Left ventricle myocardium superior (tissue), 1 donor: ENCODE measurements at places on chromosomes 1 and 21.

- DNase-seq: no peak
These were observed 60.2 kb downstream of the TOMM20 start for GRCh38 chr1:235068158-235069121.

DNA sequence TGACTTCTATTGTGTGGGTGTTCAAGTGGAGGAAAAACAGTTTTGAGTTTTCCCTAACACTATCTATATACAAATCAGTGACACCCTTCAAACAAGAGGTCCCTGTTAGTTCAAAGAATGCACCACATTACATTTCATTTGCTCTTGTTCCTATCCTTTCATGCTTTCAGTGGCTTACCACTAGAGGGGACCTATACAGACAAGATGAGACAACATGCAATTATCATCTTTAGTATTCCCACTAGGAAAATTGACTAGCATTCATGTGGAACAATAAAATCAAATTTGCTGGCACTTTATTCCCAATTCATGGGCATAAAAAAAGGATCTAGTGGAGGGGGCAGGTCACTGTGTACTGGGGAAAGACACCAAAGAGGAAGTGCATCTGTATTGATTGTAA is 13.3 kb upstream of the SIPA1L2 start:
- DNase-seq: no peak

- no peak for DNase-seq
These were observed 42.9 kb downstream of the SEC22B start for GRCh38 chr1:120133228-120133927.

DNA sequence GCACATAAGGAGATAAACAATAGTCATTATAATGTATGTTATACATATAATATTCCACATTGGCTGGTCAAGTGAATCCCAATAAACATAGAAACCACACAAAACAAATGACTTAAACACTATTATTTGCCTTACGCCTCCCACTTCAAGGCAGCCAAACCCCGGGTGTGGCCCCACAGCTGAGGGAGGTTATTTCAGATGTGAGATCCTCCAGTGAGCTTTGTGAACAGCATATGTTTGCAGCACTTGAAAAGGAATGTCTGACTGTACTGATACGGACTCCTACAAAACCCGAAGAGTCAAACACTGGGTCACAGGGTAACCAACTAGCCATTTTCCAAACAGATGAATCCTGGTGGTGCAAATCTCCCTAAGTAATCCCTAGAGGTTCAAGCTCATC is 27.1 kb upstream of the DISP1 start:
- DNase-seq: no peak

GRCh38 chr1:209827384-209828262 is at the start of gene UTP25:
Gene UTP25, plus strand, starts transcription at chr1:209827972. Its CDS starts 92 bp downstream, at chr1:209828064.
- peak; percentile 94 for DNase-seq

DNA sequence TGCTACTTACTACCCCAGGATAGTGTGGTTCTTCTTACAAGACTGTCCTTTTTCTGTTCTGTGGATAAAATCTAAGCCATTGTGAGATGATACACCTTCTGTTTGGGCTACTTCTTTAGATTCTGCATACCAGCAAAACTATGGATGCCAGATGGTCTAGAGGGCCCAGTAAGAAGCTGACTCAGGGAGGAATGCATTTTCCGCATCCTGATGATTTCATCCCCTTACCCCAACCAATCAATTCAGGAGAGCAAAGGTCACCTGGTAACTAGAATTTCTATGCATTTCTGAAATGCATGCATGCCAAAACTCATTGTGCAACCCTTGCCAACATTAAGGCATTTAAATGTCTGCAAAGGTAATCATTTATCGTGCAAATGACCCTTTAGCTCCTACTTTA is 285.7 kb upstream of the ZP4 start:
- no peak for DNase-seq

DNA sequence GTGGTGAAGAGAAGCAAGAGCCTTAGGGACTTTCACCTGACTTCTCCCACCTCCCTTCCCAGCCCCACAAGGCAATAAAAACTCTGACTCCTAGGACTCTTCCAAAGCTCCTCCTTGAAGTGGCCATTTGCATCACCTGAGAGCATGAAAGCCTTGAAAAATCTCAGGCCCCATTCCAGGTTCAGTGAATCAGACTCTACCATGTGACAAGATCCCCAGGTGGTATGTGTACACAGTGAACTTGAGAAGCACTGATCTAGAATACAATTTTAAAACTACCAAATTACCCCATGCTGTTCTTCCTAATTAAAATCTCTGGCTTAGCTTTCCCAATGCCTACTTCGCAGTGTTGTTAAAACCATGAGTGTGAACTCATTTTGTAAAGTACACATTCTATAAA is 195.1 kb upstream of the SAMSN1 start:
- no peak for DNase-seq

DNA sequence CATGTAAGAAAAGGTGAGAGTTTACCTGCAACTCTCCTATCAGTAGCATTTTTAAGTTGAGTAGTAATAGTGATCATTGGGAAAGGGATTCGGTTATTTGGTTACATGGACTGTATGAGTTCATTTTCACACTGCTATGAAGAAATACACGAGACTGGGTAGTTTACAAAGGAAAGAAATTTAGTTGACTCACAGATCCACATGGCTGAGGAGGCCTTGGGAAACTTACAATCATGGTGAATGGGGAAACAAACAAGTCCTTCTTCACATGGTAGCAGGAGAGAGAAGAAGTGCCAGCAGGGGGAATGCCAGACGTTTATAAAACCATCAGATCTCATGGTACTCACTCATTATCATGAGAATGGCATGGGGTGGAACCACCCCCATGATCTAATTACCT is 59.3 kb upstream of the FBXO28 start:
- DNase-seq: no peak

DNA sequence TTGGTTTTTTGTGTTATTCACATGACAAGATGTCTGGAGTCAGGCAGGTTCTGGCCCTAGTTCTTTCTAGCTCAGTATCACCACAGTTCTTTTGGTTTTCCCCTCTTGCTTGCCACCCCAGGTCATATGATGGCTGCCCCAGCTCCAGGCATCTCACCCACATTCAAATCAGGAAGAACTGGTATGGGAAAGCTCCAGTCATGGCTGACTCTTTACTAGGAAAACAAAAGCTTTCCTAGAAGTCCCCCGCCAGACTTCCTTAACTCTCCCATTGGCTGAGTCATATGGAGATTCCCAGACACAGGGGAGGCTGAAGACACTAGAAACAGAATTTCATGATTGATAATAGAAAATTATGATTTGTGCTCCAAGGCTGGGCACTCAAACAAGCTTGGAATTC is 22.1 kb upstream of the EYA3 start:
- DNase-seq: no peak

GRCh38 chr1:63401945-63402344 is 34.5 kb downstream of the ALG6 start:
- DNase-seq: no peak

GRCh38 chr1:77385551-77385950 is 103.7 kb downstream of the AK5 start:
- no peak for DNase-seq

- peak; percentile 73 for DNase-seq
These were observed 361 bp downstream of the INSRR start for GRCh38 chr1:156858555-156858956.

- DNase-seq: no peak
These were observed 54.5 kb downstream of the TNFSF4 start for GRCh38 chr1:173152598-173152997.

- DNase-seq: no peak
These were observed 536.0 kb downstream of the LMO4 start for GRCh38 chr1:87864676-87865075.

GRCh38 chr1:93703643-93704042 is 22.0 kb upstream of the BCAR3 start:
- DNase-seq: no peak

GRCh38 chr1:46197560-46197963 is 672 bp downstream of the POMGNT1 start:
- no peak for DNase-seq

GRCh38 chr1:58900396-58900795 is 116.5 kb upstream of the JUN start:
- no peak for DNase-seq

DNA sequence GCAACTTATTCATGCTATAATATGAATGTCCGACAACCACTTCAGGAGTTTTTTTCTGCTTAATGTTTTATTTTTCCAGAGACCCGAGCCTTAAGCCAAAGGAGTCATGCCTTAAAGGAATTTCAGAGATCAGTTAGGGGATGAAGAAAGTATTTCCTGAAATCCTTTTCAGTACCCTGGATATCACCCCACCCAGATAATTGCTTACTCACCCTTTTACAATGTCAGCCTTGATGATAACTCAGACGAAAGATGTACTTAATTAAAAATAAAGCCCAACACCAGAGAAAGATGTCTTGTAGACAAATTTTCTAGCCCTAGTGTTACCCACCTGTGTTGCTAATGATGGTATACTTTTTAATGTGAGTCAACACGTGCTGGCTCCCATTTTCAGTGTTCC is 124.1 kb downstream of the XCL2 start:
- no peak for DNase-seq

GRCh38 chr1:66393586-66394287 is 140.2 kb upstream of the SGIP1 start:
- DNase-seq: no peak

DNA sequence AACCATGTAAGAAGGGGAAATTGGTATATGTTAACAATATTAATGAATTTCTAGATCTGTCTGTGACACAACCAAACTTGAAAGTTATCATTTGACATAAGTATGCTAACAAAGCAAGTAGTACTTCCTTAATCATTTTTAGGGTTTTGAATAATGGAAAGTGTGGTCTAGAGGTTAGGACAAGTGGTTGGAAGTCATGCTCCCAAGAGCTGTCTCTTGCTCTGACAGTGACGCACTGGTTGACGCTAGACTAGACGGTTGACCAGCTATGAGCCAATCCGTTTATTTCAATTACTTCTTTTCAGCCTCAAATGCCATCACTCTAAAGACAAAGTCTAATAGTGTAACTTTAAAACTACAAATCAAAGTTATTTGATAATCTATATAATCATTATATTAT is 20.7 kb upstream of the RGS1 start:
- no peak for DNase-seq

DNA sequence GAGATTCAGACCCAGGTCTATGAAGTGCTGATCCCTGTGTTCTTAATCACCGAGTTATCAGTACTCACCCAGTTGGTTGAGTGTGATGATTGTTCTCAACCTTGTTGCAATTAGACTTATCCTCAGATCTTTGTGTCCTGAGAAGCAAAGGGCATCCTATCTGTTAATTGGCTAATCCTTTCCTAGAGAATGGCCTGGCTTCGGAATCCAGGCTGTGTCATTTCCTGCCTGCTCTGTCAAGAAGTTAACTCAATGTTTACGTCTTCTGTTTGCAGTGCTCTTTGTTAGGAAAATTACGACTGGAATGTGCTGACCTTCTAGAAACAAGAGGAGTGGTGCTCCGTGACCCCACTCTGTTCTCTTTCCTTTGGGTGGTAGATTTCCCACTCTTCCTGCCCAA is 14.7 kb downstream of the GAS5 start:
- DNase-seq: no peak

- DNase-seq: no peak
These were observed 18.1 kb downstream of the AHCYL1 start for GRCh38 chr1:110002695-110003094.

- no peak for DNase-seq
These were observed 85.5 kb downstream of the CLIC4 start for GRCh38 chr1:24830680-24831272.

DNA sequence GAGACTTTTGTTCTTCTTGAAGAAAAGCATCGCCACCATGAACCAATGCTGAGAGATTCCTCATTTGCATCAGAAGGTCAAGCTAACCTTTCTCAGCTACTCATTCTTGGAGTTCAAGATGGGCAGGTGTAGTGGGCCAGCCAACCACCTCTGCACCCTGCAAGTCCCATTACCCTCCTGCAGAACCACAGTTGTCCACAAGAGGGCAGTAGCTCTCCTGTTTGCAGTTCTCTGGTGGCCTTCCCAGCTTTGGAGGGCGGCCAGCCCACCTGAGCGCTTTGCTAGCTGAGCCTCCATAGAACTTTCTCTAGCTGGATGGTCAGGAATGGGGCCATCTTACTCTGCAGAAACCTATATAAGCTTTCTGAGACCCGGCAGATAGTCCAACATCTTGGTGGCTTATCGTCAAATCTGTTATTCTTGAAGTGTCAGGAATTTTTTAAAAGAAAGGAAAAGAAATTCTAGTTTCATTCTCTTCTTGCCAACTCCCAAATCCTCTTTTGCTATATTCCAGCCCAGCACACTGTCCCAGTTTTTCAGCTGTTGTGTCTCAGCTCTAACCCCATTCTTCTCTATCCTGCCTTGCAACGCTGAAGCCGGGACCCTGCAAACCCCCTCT is 11.0 kb upstream of the LMX1A start:
- peak; percentile 78 for DNase-seq

DNA sequence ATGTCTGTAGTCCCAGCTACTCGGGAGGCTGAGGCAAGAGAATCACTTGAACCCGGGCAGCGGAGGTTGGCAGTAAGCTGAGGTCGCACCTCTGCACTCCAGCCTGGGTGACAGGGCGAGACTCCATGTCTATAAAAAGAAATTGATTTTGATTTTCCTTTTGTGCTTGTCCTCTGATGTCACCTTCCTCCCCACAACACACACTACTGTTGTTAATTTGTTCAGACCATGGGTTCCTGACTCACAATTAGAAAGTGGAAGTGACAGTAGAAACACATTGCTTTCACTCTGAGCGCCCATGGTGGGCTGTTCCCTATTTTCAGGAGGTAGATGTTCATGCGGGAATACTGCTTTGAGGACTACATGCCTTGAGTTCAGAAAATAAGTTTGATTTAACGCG is 165.5 kb upstream of the KCNJ6 start:
- DNase-seq: no peak

- no peak for DNase-seq
These were observed 126.0 kb downstream of the CAMTA1 start for GRCh38 chr1:6911021-6911941.

- DNase-seq: peak; percentile 56
These were observed 47.6 kb downstream of the B3GALT5 start for GRCh38 chr21:39660191-39660980.

- DNase-seq: no peak
These were observed 146.6 kb downstream of the KCNJ6 start for GRCh38 chr21:37769656-37770055.

DNA sequence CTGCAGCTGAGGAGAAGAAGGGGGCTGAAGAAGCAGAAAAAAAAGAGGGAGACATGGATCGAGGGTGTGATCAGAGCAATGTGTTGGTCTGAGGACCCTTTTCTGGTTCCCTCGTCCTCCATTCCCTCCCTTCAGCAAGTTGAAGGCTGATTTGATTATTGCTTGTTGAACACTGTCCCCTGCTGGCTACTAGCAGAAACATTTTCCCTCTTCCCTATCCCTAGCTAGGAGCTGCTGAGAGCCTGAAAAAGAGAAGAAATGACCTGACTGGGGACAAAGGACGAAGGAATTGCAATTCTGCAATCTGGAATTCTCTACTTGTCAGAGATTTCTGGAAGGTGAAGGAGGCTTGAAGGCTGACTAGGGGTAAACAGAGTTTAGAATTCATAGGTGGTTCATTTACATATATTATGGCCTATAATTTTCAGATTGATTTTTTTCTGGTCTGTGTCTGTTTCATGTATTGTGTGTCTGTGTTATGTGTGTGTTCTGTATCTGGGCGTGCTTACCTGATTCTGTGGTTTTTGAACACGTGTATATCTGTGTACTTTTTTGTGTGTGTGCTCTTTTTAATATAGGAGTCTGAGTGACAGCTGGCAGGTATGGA is 9.8 kb downstream of the NHLH1 start:
- DNase-seq: no peak

GRCh38 chr1:46128344-46128743 is 4.1 kb downstream of the PIK3R3 start:
- no peak for DNase-seq

GRCh38 chr21:44436111-44436611 is 19.1 kb upstream of the LRRC3 start:
- DNase-seq: no peak

- no peak for DNase-seq
These were observed 5.2 kb upstream of the ERRFI1 start for GRCh38 chr1:8031176-8031785.
